ENCODE measurements at places on chromosomes 7 and 10. TPM values are rescaled to one million over a fixed set of nuclear protein-coding genes. Genes with fewer than 3 reads are reported as not detected.
A peak's percentile ranks its signal among the peaks of the same experiment; 100 is the strongest.

Gene CHRM2
- 0.17 TPM for total RNA-seq

- DNase-seq = no peak
- no peak overlapping the region for H3K4me3 ChIP-seq
- no peaks in the 10 kb centered on the region for H3K27me3 ChIP-seq
- no peaks in the 10 kb centered on the region for H3K4me1 ChIP-seq
These were observed 311.6 kb upstream of the SEMA3A start for GRCh38 chr7:84506151-84506550.

GRCh38 chr10:2619472-2619871, 447.9 kb upstream of the PFKP start:
- DNase-seq = no peak
- no peak overlapping the region for H3K4me3 ChIP-seq
- H3K27me3 ChIP-seq = peaks cover 5% of the 10 kb centered on the region
- no peak overlapping the region for H3K27ac ChIP-seq
- no peaks in the 10 kb centered on the region for H3K4me1 ChIP-seq

Gene HMX2
- total RNA-seq = not detected

DNA sequence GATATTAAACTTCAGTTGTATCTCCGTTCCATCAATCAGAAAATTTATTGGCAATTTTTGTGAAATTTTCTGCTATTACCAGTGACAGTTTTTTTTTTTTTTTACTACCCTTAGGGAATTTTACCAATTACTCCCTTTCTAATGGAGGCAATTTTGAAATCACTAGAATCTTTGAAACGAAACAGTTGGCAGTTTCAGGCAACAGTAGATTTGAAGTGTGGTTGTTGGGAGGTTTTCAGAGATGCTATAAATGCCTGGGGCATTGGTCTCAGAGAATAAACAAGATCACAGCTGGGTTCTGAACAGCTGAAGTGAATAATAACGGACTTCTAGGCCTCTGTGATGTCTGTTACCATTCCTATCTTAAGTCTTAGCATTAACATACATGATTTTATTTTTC, 535.9 kb upstream of the POT1 start:
- no peak overlapping the region for H3K4me3 ChIP-seq
- no peaks in the 10 kb centered on the region for H3K27me3 ChIP-seq
- no peaks in the 10 kb centered on the region for H3K36me3 ChIP-seq
- H3K4me1 ChIP-seq = no peaks in the 10 kb centered on the region

DNA sequence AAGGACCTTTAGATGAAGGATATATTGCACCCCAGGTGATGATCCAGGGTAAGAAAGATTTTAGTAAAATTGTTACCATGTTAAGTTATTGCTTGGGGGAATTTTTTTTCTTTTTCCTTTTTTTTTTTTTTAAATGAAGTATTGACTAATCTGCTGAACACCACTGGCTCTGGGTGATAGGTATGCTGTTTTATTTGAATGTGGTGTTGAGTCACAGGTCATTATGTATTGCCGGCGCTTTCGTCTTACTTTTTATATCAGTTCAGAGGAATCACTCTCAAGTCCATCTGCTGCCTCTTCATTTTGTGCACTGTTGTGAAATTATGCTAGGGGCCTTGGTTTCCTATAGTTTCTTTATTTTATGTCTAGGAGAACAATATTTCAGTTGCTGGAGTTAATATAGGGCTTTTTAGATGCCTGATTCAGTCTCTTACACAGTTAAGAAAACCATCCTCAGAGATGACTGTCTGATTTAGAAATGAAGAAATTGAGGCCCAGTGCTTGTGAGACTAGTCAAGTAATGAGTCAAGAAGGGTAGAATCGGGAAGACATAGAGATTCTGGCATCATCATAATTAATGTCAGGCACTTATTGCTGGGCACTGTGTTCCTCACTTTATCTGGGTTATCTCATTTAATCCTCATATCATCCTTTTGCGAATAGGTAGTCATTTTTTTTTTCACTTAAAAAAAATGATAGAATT, 38.7 kb downstream of the NRF1 start:
- DNase-seq = no peak
- H3K27me3 ChIP-seq = no peaks in the 10 kb centered on the region
- no peaks in the 10 kb centered on the region for H3K36me3 ChIP-seq
- peaks cover 36% of the 10 kb centered on the region for H3K4me1 ChIP-seq
- peak overlapping the region; percentile 60 for H3K27ac ChIP-seq
- H3K4me3 ChIP-seq = no peak overlapping the region

DNA sequence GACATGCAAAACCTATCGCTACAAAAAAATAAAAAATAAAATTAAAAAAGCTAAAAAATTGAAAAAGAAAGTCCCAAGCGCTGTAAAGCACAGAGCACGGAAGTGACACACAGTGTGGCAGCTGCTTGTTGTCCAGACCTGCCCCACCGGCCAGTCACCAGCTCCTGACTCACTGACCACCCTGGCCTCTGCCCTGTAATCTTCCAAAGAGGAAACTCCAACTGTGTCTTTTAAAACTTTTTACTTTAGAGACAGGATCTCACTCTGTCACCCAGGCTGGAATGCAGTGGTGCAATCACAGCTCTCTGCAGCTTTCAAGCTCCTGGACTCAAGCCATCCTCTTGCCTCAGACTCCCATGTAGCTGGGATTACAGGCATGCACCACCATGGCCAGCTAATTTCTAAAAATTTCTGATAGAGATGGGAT, 23.6 kb downstream of the GNA12 start:
- H3K27ac ChIP-seq = peak overlapping the region; percentile 95
- no peaks in the 10 kb centered on the region for H3K27me3 ChIP-seq
- peak overlapping the region; percentile 20 for H3K4me3 ChIP-seq
- peak; percentile 86 for DNase-seq
- H3K4me1 ChIP-seq = peaks cover 67% of the 10 kb centered on the region

- H3K36me3 ChIP-seq = no peaks in the 10 kb centered on the region
- 0 out of 2 replicates have a peak, but pooled peaks cover 4% of the 10 kb centered on the region for H3K27me3 ChIP-seq
- H3K4me3 ChIP-seq = no peak overlapping the region
These were observed 1.6 kb downstream of the VAX1 start for GRCh38 chr10:117136391-117136975.

- H3K36me3 ChIP-seq = no peaks in the 10 kb centered on the region
- H3K4me3 ChIP-seq = no peak overlapping the region
- H3K27ac ChIP-seq = no peak overlapping the region
- H3K27me3 ChIP-seq = no peaks in the 10 kb centered on the region
These were observed 265.9 kb downstream of the GLRX3 start for GRCh38 chr10:130401860-130402765.

DNA sequence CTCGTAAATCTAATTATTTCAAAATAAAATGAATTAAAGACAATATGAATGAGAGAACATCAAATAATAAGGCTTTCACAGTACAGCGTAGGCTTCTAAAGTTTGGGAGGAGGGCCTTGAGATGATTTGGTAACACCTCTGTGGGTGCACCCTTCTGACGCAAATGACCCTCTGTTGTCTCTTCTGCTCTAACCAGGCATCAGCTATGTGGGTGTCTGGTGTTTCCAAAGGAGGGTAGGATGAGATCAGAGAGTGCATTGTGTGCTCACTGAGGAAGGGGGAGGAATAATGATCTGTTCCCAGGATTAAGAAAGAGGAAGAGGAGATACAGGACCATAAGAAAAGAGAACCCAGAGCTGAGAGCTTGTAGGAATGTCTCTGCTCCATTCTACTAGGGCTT, 420.4 kb downstream of the SDK1 start:
- H3K4me1 ChIP-seq = no peaks in the 10 kb centered on the region
- no peak overlapping the region for H3K27ac ChIP-seq
- H3K4me3 ChIP-seq = no peak overlapping the region
- H3K27me3 ChIP-seq = peaks cover 26% of the 10 kb centered on the region
- no peaks in the 10 kb centered on the region for H3K36me3 ChIP-seq
- DNase-seq = no peak

DNA sequence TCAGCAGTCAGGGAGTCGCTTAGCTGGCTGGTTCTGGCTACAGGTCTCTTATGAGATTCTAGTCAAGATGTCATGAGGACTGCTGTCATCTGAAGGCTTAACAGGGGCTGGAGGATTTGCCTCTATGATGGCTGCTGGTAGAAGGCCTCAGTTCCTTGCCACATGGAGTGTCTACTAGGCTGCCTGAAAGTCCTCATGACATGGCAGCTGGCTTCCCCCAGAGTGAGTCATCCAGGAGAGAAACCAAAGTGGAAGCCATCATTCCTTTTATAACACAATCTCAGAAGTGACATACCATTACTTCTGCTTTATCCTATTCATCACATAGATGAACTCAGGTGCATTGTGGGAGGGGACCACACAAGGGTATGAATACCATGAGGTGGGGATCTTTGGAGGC, 75.1 kb downstream of the EXOC6 start:
- no peaks in the 10 kb centered on the region for H3K27me3 ChIP-seq
- no peaks in the 10 kb centered on the region for H3K4me1 ChIP-seq
- no peak for DNase-seq
- H3K4me3 ChIP-seq = no peak overlapping the region

GRCh38 chr7:150999001-150999400, 8.2 kb downstream of the NOS3 start:
- H3K27me3 ChIP-seq = peaks cover 11% of the 10 kb centered on the region
- no peaks in the 10 kb centered on the region for H3K36me3 ChIP-seq
- H3K27ac ChIP-seq = no peak overlapping the region
- peak; percentile 31 for DNase-seq
- peaks cover 10% of the 10 kb centered on the region for H3K4me1 ChIP-seq
- H3K4me3 ChIP-seq = no peak overlapping the region

Gene NRCAM
- 42.6 TPM for total RNA-seq

Gene PRF1
- total RNA-seq = not detected

DNA sequence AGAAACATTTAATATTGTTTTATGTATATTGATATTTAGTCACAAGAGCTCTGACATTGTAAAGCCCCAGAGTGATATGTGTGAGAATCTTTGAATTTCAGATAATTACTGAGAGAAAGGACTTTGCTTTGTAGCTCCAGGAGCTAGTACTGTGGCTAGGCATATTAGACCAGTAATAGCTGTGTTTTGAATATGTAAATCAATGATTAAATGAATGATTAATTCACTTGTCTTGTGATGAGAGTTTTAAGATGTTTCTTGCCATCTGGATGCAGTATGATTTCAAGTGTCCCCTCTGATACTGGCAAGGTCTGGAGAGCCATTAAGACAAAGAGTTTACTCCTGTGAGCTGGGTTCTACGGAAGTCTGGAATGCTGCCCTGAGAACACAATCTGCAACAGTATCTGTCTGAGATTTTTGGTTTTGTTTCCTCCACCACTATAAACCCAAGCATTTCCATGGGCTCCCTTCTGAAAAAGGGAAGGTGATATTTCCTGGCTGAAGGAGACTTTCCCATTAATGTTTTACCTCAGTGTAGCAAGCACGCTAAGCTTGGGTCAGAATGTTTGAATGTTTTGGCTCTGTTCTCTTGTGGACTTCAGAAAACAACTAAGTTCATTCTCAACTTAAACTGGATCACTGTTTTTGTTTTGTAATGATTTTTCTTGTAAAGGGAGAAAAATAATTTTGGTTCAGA, 61.3 kb upstream of the BICC1 start:
- no peaks in the 10 kb centered on the region for H3K4me1 ChIP-seq
- DNase-seq = no peak
- no peaks in the 10 kb centered on the region for H3K27me3 ChIP-seq
- no peaks in the 10 kb centered on the region for H3K36me3 ChIP-seq

- H3K4me3 ChIP-seq = no peak overlapping the region
- DNase-seq = no peak
- H3K4me1 ChIP-seq = peaks cover 20% of the 10 kb centered on the region
- no peaks in the 10 kb centered on the region for H3K36me3 ChIP-seq
- no peaks in the 10 kb centered on the region for H3K27me3 ChIP-seq
- no peak overlapping the region for H3K27ac ChIP-seq
These were observed 2.0 kb downstream of the ZNF775 start for GRCh38 chr7:150381096-150381495.

DNA sequence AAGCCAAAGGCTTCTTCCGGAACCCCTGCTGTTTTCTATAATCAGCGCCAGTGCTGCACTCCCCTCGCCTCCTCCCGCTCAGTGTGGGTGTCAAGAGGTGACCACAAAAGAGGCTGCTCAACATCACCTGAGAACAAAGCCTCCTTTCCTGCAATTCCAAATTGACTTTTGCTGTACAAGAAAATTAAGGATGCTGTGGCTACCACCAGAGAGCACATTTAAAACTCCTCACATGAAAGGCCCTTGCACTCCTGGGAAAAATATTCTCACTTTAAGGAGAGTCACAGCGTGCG, 96.4 kb downstream of the HIPK2 start:
- DNase-seq = no peak
- H3K27me3 ChIP-seq = no peaks in the 10 kb centered on the region
- no peak overlapping the region for H3K27ac ChIP-seq
- H3K4me1 ChIP-seq = 0 out of 2 replicates have a peak, but pooled peaks cover 3% of the 10 kb centered on the region
- no peak overlapping the region for H3K4me3 ChIP-seq

DNA sequence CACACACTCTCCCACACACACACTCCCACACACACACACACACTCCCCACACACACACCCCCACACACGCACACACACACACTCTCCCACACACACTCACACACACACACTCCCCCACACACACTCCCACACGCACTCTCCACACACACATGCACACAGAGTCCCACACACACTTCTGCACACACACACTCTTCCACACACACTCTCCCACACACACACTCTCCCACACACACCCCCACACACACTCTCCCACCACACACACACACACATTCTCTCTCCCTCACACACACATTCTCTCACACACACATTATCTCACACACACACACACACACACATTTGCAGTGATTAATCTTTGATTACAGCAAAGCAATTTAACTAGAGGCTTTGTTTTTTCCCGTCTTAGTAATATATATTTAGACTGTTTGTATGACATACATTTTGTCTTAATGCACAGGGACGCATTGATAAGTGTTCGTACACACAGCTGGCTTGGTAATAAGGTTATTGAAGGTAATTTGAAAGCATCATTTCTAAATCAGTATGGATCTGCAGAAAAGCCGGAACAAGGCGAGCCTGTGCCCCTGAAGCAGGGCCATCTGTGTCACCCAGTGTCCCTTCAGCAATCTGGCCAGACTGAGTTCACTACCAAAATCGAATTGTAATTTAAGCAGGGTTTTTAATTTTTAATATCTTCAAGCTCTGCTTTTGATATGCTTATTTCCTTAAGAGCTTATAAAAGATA, 69.9 kb upstream of the SH2B2 start:
- H3K27me3 ChIP-seq = no peaks in the 10 kb centered on the region
- H3K4me1 ChIP-seq = no peaks in the 10 kb centered on the region
- no peaks in the 10 kb centered on the region for H3K36me3 ChIP-seq
- no peak for DNase-seq
- no peak overlapping the region for H3K4me3 ChIP-seq
- H3K27ac ChIP-seq = no peak overlapping the region

- no peaks in the 10 kb centered on the region for H3K27me3 ChIP-seq
- no peak for DNase-seq
- H3K36me3 ChIP-seq = no peaks in the 10 kb centered on the region
- H3K4me1 ChIP-seq = no peaks in the 10 kb centered on the region
- no peak overlapping the region for H3K4me3 ChIP-seq
These were observed 271.1 kb upstream of the SEMA3D start for GRCh38 chr7:85457911-85458310.

Gene PLAC9
- 2.1 TPM for total RNA-seq

GRCh38 chr7:6489612-6490011, 41.9 kb upstream of the DAGLB start:
- no peaks in the 10 kb centered on the region for H3K27me3 ChIP-seq
- peaks cover 12% of the 10 kb centered on the region for H3K4me1 ChIP-seq
- H3K4me3 ChIP-seq = no peak overlapping the region
- H3K36me3 ChIP-seq = no peaks in the 10 kb centered on the region
- no peak for DNase-seq
